CD4-positive, alpha-beta T cell (primary cell): ENCODE measurements at places on chromosomes 6 and 20. TPM values are rescaled to one million over a fixed set of nuclear protein-coding genes. Genes with fewer than 3 reads are reported as not detected.

The ZSCAN9 gene
- total RNA-seq: 0.89 TPM

The NEURL2 gene
- total RNA-seq: 1.5 TPM

The DSTN gene
- 36.0 TPM for total RNA-seq

The KCNK16 gene
- total RNA-seq: not detected

GRCh38 chr20:44660581-44660980 lies 9.1 kb upstream of the ADA start:
- DNase-seq: no peak
- no peaks in the 10 kb centered on the region for H3K36me3 ChIP-seq
- H3K4me1 ChIP-seq: no peaks in the 10 kb centered on the region
- no peaks in the 10 kb centered on the region for H3K27me3 ChIP-seq

DNA sequence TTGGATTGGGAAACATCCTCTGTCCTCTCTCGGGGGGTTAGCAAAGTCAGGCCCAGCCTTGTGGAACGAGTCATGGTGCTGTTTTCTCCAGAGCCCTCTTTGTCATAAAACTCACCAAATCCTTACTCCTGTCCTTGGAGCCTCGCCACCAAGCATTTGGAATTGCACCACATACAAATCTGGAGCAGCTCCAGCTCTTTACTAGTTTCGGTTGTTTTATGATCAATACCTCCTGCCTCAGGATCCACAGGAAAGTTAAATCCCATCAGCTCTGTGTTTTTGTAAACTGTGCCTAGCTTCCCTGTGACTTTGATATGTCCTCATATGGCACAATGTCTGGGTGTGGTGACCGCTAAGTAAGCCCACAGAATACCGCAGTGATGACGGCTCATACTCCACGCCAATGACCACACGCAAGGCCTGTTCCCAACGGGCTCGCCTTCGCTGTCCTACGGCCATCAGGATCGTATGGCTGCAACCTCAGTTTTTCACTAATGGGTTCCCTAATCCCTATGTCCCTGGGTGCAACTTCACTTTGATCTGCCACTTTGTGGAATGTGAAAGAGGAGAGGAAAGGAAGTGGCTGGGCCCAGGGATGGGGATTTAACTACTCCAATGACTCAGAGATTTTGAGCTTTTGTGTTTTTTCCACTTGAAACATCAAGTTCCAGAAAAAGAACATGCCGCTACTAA lies 111.3 kb upstream of the FOXQ1 start:
- DNase-seq: no peak
- no peaks in the 10 kb centered on the region for H3K36me3 ChIP-seq
- no peak overlapping the region for H3K4me3 ChIP-seq
- H3K27me3 ChIP-seq: no peaks in the 10 kb centered on the region
- H3K4me1 ChIP-seq: no peaks in the 10 kb centered on the region

DNA sequence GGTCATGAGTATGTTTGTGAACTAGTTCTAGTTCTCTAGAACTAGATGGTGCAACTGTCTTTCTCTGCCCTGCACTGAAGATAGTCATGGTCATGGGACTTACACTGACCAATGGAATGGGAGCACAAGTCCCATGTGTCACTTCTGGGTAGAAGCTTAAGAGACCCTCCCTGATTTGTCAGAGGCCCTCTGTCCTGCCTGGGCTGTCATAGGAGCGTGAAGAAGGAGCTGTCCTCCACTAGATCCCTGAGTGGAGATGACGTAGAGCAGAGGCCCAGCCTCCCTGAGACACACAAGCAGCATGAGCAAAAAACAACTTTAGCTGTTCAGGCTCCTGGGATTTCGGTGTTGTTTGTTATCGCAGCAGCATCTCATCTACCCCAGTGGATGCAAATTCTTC lies 514.5 kb downstream of the PREX1 start:
- no peak for DNase-seq
- peaks cover 5% of the 10 kb centered on the region for H3K27me3 ChIP-seq
- no peaks in the 10 kb centered on the region for H3K4me1 ChIP-seq
- H3K36me3 ChIP-seq: no peaks in the 10 kb centered on the region
- H3K27ac ChIP-seq: no peak overlapping the region
- no peak overlapping the region for H3K4me3 ChIP-seq
